ENCODE measurements at places on chromosomes 2 and 18. TPM values are rescaled to one million over a fixed set of nuclear protein-coding genes. Genes with fewer than 3 reads are reported as not detected.

CRACDL gene
- 5.7 TPM for total RNA-seq

VIL1 gene
- total RNA-seq: not detected

DNAJC5G gene
- total RNA-seq: not detected

VIT gene
- 23.1 TPM for total RNA-seq

SLC39A6 gene
- 39.5 TPM for total RNA-seq

IL1R1 gene
- total RNA-seq: 16.1 TPM

AKAIN1 gene
- not detected for total RNA-seq

CXXC1 gene
- 38.0 TPM for total RNA-seq

MYOM1 gene
- 662 TPM for total RNA-seq

SKA1 gene
- 2.6 TPM for total RNA-seq

ZNF804A gene
- total RNA-seq: 0.41 TPM

MC4R gene
- 0.21 TPM for total RNA-seq

HOXD9 gene
- 1.8 TPM for total RNA-seq

GTF2A1L gene
- total RNA-seq: 5.0 TPM

PLB1 gene
- total RNA-seq: 2.4 TPM

GPR155 gene
- 13.3 TPM for total RNA-seq

TTC21B gene
- total RNA-seq: 62.0 TPM

C2orf74 gene
- 19.8 TPM for total RNA-seq

NCKAP5 gene
- total RNA-seq: 18.4 TPM

GRCh38 chr2:46510598-46511177 is 31.3 kb downstream of the TMEM247 start:
- DNase-seq: no peak

- DNase-seq: no peak
Observed at GRCh38 chr2:221495731-221496130, 76.4 kb downstream of the EPHA4 start.

DNA sequence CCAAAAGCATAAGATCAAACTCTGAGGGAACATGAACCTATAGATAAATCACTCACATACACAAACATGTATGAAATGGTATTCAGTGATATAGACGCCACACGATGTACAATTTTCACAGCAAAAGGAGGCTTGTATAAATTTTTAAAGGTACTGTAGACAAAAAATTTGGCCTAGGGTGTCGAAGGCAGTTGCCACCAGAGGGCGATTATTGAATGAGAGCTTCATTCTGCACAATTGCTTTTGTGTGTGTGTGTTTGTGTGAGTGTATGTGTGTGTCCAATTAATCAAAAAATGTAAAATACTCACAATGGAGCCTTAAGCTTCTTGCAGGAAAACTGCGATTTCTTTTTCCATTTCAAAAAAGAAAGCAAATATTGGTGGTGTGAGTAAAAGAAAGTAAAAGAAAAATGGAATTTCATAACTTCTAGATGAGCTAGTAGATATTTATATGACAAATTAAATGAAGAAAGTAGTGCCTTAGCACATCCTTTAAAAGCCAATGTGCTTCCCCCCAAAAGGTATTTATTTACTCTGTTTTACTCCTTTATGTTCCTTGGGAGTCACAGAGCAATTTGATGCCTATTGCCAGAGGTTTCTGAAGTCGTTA is 800.1 kb downstream of the SATB2 start:
- DNase-seq: peak; percentile 40

DNA sequence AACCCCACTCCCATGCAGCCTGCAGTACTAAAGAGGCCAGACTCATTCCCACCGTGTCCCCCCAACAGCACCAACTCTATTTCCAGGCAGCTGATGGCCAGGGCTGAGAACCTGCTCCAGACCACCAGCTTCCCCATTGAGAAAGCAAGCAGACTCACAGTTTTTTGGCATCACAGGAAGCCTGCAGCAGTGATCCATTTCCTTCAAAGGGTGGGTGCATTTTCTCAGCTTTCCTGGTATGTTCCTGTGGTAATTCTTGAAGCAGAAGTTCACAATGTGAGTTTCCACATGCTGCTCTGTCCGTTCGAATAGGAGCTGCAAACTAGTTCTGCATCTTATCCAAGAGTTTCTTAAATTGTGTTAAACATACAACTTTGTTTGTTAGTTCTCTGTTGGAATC is 1249.6 kb upstream of the FAM98A start:
- no peak for DNase-seq

- DNase-seq: no peak
Observed at GRCh38 chr18:35029103-35029502, 12.1 kb upstream of the MAPRE2 start.

- no peak for DNase-seq
Observed at GRCh38 chr18:5508821-5509220, 35.0 kb downstream of the EPB41L3 start.

- DNase-seq: no peak
Observed at GRCh38 chr2:9463698-9464034, 10.7 kb upstream of the IAH1 start.

GRCh38 chr2:240958366-240959213 is 39.8 kb upstream of the SNED1 start:
- no peak for DNase-seq

DNA sequence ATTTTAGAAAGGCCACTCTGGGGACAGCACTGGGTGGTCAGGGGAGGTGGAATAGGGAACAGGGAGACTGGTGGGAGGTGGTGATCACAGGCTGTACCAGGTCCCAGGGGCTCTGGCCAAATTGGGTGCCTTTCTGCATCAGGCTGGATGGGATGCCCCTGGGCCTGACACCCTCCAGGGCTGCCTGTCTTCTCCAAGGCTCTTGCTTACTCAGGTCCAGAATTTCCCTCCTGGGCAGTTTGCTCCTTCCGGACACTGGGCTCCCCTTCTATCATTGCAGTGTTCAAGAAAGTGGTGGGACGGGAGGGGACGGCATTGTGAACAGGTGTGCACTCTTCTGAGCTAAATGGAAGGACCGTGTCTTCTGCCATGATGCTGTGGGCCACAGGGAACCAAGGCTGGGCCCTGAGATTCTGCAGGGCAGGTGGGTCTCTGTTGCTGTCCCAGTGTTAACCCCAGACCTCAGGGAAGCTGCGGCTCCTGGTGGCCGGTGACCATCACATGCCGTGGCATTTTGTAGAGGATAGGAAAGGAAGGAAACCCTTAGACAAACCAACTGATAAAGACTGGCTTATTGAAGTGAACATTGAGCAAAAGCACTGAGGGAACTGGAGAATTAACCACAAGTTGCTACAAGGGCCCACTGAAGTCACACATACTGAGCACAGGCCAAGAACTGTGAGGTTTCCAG is 93.7 kb upstream of the HS6ST1 start:
- no peak for DNase-seq

DNA sequence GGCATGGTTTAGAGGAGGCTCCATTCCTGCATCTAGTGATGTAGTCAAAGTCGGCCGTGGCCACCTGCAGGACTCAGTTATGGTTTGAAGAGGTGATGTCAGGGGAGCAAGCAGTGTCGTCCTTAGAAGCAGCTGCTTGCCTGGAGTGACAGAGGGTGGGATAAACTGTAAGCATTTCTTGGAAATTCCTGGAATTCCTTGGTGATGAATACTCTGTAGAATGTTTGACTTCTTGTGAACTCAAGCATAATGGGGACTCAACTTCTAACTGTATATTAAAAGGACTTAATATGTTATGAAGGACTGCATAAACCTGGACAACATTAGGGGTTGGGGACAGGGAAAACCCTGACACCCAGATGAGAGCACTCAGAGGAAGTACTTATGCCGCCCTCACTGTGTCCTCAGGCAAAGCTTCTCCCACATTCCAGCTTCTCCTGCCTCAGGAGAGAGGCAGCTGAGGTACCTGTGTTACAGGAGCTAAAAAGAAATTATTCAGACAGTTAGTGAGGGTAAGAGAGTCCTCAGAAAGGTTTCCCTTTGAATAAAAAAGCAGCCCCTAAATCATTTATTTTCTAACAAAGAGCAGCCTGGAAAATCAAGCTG is 459.9 kb upstream of the CELF4 start:
- no peak for DNase-seq

GRCh38 chr18:62925031-62925688 is 209.8 kb downstream of the PHLPP1 start:
- DNase-seq: no peak

- DNase-seq: no peak
Observed at GRCh38 chr2:33204945-33205344, 258.2 kb downstream of the LTBP1 start.

- DNase-seq: no peak
Observed at GRCh38 chr2:74186038-74186437, 7.4 kb upstream of the MOB1A start.

GRCh38 chr2:80222644-80223043 is 81.9 kb downstream of the LRRTM1 start:
- no peak for DNase-seq

DNA sequence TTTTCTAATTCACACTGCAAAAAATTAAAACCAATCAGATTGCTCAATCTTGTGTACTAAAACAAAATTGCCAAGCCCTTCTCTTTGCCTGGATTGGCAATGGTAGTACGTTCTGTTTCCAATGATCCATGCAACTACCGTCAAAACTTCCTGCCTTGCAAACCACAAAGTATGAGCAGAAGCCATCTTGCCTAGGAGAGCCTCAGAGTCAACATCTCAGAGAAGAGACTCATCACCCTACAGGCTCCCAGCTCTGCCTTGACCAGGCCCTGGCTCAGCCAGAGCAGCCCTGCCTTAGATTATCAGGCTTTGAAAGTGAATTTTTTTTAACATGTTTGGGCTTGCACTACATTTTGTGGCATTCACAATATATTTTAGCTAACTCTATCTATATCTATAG is 574.1 kb downstream of the SATB2 start:
- no peak for DNase-seq

GRCh38 chr2:223576873-223577272 is 25.3 kb downstream of the SCG2 start:
- DNase-seq: no peak

GRCh38 chr2:201906777-201907562 is 100.6 kb downstream of the CDK15 start:
- DNase-seq: no peak

- no peak for DNase-seq
Observed at GRCh38 chr2:167856190-167856589, 391.2 kb downstream of the STK39 start.

GRCh38 chr2:65656160-65656718 is 223.8 kb upstream of the SPRED2 start:
- no peak for DNase-seq

DNA sequence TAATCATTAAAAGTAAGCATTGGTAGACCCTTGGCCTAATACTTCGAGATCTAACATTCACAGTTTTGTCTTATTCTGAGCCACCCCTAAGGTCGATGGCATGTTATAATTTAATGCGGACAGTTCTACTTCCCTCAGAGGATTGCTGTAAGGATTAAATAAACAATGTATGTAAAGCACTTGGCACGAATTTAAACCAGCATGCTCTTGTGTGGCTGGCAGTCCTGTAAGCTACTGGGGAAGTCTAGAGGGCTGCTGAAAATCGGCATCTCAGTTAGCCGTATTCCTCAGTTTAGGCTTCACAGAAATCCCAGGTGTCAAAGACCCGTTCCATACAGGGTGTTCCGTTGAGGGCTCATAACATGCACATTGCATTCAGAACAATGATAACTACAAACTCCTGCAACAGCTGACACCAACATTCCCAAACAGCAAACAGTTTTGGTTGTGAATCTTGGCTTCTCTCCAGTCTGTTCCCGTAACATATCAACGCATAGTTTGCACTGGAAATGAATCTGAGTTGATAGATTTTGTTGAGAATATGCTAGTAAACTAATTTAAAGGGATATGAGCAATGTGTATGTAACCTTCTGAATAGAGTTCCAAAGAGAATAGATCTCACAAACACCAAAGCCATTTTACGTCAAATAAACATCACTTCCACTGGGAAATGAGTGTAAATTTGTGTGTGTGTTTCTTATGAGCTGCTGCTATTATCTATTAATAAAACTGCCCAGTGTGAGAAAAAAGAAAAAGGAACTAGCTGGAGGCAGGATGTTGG is 52.2 kb upstream of the ACKR3 start:
- DNase-seq: peak; percentile 49

DNA sequence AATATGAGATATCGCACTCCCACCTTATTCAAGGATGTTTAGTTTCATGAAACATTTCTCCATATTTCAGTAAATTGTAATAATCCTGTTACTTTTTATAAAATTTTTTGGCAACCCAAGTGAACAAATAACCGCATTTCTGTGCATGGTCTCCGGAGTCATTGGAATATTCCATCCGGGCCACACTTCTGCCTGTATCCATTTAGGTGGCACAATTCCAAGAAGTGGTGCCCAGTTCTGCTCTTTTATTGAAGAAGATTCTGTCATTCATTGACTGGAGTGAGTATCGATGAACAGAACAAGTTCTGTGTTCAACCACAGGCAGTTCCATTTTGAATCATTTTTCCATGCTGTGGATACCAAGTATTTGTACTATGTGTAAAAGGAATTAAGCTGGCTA is 26.6 kb upstream of the ICOS start:
- no peak for DNase-seq

DNA sequence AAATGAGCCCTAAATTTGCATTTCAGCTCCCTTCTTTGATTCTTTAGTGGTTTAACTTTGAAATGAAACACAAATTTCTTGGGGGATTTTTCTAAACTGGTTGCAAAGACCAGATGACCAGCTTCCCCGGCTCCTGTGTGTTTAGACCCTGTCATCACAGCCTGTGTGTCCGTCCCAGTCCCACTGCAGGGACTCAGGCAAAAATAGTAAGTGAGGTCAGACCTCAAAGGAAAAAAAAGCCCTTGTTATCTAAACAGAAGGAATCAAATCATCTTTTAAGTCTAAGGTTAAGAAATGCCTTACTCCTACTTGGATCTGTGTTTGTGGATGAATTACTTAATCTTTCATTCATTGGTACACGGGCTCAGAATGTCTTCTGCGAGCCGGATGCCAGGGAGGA is 423.7 kb downstream of the LPIN1 start:
- DNase-seq: no peak

- DNase-seq: no peak
Observed at GRCh38 chr2:4219101-4219500, 515.7 kb downstream of the DCDC2C start.

- peak; percentile 77 for DNase-seq
Observed at GRCh38 chr18:11951390-11951851, 29.9 kb upstream of the IMPA2 start.

DNA sequence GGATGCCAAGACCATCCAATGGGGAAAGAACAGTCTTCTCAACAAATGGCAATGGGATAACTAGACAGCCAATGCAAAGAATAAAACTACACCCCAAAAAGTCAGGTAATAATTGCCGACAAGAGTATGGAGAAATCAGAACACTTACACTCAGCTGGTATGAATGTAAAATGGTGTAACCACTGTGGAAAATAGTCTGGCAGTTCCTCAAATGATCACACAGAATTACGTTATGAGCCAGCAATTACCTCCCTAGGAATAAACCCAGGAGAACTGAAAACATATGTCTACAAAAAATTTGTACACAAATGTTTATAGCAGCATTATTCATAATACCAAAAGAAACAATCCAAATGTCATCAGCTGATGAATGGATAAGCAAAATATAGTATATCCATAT is 8.8 kb downstream of the IWS1 start:
- DNase-seq: no peak

DNA sequence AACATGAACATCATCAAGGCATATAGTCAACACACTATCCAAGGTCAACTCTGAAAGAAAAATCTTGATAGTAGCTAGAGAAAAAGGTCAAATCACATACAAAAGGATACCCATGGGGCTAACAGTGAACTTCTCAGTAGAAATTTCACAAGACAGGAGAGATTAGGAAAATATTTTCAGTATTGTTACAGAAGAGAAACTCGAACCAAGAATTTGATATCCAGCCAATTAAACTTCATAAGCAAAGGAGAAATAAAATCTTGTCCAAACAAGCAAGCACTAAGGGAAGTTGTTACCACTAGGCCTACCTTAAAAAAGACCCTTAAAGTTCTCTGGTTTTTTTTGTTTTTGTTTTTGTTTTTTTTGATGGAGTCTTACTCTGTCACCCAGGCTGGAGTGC is 242.5 kb downstream of the EXOC6B start:
- DNase-seq: no peak

GRCh38 chr2:3270095-3270478 is 107.5 kb downstream of the EIPR1 start:
- DNase-seq: no peak
